ENCODE measurements at places on chromosomes 6 and 20.
A peak's percentile ranks its signal among the peaks of the same experiment; 100 is the strongest.

DNA sequence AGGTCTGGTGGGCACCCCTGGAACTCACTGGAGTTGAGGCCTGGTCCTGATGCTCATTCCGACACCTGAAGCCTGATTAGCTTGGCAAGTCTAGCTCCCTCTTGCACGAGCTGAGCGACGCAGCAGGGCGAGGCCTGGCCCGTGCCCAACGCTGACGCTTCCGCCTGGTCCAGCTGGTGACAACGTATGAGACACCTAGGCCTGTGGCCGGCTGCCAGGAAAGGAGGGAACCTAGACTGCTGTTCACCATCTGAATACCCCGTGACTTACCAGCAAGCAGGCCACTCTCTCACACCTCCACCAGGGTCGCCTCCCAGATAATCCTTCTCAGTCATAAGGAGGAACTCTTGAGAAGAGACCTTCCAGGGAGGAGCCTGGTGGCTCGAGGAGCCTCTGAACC is 24.5 kb downstream of the YTHDF1 start:
- DNase-seq = no peak

GRCh38 chr6:6856538-6857523 is 250.9 kb upstream of the RREB1 start:
- peak; percentile 10 for DNase-seq

DNA sequence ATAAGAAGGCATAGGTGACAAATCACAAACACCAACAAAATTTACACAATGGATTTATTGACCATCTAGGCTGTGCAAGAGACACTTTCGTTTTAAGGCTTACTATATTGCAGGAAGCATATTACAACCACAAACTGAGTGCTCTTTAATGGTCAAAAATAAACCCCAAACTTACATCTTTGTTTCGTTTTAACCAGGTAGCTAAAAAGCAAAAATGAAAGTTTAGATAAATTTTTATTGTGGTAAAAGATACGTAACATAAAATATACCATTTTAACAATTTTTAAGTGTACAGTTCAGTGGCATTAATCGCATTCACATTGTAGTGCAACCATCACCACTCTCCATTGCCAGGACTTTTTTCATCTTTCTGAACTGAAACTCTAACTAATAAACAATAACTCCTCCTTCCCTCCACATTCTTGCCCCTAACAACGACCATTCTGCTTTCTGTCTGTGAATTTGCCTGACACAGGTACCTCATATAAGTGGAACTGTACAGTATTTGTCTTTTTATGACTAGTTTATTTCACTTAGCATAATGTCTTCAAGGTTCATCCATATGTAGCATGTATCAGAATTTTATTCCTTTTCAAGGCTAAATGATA is 32.3 kb upstream of the DUSP22 start:
- no peak for DNase-seq

GRCh38 chr6:107330168-107330567 is 129.2 kb downstream of the PDSS2 start:
- DNase-seq = no peak

DNA sequence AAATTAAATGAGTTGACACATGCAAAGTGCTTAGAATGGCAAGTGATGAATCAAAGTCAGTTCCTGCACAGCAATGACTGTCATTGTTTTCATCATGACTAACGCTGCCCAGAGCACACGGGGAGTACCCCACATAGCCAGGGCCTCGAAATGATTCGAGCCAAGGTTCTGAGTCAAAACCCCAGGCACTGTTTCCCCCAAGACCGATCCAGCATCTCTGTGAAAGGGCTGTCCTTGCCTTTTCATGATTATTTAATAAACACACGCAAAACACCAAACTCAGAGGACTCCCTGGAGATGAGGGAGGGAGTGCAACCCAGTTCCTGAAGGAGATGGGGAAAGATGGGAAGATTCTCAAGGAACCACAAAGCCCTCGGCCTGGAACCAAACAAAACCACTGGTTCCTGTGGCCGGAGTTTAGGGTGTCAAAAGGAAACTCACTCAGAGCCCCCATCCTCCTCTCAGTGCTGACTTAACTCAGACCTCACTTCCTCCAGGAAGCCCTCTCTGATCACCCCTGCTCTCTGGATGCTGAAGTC is 3.8 kb downstream of the PREX1 start:
- DNase-seq = peak; percentile 37

GRCh38 chr20:23754731-23755130 is 4.0 kb upstream of the CST1 start:
- DNase-seq = no peak

- no peak for DNase-seq
These were observed 116.7 kb downstream of the SIM1 start for GRCh38 chr6:100347901-100348550.

GRCh38 chr6:92945799-92946198 is 473.6 kb downstream of the EPHA7 start:
- no peak for DNase-seq

DNA sequence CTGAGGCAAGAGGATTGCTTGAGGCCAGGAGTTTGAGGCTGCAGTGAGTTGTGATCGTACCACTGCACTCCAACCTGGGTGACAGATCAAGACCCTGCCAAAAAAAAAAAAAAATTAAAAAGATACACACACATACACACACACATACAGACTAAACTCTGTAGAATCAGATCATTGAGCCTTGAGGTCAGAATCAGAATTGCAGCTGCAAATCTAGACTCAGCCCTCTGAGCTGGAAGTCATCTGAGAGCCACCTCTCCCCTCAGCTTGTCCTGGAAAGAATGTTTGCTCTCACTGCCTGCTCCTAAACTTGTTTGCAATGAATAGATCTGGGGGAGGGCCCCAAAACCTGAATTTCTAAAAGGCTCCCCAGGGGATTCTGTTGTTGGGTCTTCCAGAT is 41.4 kb upstream of the ANGPT4 start:
- no peak for DNase-seq

- no peak for DNase-seq
These were observed 33.5 kb downstream of the DLL1 start for GRCh38 chr6:170257376-170257775.
